Activated naive CD8-positive, alpha-beta T cell treated with anti-CD3 and anti-CD28 coated beads for 36 hours (primary cell): ENCODE measurements at places on chromosomes 7 and 10. TPM values are rescaled to one million over a fixed set of nuclear protein-coding genes. Genes with fewer than 3 reads are reported as not detected.
A peak's percentile ranks its signal among the peaks of the same experiment; 100 is the strongest.

- H3K36me3 ChIP-seq: no peaks in the 10 kb centered on the region
- DNase-seq: no peak
- H3K27ac ChIP-seq: no peak overlapping the region
- H3K4me1 ChIP-seq: peaks cover 15% of the 10 kb centered on the region
- no peak overlapping the region for H3K4me3 ChIP-seq
These were observed 430.1 kb upstream of the NPVF start for GRCh38 chr7:25658375-25658774.

DNA sequence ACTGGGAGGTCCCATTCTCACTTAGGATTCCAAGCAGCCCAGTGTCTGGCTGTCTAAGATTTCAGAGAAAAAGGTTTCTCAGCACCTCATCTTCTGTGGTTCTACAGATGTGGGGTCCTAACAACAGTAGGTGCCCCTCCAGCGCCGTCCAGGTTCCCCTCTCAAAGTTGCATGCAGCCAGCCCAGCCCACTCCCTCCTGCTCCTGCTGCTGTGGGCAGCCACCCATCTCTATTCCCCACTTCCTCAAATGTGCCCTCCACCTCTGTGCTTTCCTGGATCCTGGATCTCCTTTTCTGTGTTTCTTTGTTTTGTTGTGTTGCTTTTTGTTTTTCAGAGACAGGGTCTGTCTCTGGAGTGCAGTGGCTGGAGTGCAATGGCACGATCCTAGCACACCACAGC lies 13.3 kb upstream of the SLC18A3 start:
- no peak for DNase-seq
- H3K4me3 ChIP-seq: no peak overlapping the region
- no peaks in the 10 kb centered on the region for H3K36me3 ChIP-seq

DNA sequence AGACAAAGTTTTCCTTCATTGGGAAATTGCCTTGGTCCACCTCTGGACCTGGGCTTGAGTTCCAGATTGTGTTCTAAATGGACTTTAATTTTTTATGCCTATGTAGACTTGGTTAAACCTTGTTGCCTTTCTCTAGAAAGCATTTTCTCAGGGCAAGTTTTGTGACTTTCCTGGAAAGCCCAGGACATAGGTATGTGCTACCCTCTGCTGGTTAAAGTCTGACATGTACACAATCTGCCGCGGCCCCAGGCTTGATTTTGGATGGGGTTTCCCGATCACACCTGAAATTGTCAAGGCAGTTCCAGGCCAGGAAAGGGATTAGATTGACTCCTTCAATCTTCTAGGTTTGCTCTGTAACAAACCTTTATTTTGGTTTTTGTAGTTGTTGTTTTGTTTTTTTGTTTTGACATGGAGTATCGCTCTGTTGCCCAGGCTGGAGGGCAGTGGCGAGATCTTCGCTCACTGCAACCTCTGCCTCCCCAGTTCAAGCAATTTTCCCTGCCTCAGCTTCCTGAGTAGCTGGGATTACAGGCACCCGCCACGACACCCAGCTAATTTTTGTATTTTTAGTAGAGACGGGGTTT lies 14.1 kb upstream of the AKR1B10 start:
- H3K4me3 ChIP-seq: no peak overlapping the region
- H3K27ac ChIP-seq: no peak overlapping the region
- peak; percentile 22 for DNase-seq
- H3K4me1 ChIP-seq: peaks cover 11% of the 10 kb centered on the region

DNA sequence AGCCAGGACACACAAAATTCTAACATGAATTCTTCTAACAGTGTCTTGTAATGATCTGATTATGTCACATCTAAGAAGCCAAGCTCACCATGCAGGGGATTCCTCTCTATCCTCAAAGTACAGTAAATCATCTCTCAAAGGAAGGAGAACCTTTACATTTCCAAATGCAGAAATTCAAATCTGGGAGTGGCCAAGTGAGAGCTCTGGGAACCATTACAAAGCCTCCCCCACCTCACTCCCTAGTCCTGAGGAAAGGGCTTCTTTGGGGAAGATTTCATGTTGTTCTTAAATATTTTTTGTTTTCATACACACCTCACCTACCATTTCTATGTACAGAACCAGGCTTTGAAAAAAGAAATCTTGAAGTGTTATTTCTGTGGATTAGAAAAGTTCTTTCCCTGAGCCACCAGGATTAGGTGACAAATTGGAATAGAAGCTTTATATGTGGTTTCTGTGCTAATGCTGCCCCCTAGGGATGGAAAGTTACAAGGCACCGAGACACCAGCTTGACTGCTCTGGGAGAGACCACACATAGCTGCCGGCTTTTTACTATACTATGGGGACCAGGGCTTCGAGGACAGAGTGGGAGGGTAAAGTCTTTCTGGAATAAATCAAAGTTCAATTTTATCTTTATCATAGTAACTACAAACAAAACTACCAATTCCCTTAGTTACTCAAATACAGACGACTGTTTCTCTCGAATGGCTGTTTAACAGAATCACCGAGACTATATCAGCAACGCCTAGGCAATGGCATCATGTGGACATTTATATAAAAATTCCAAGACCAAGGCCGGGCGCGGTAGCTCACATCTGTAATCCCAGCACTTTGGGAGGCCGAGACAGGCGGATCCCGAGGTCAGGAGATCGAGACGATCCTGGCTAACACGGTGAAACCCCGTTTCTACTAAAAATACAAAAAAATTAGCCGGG lies 116.1 kb downstream of the RNF216 start:
- no peak overlapping the region for H3K27ac ChIP-seq
- no peak overlapping the region for H3K4me3 ChIP-seq
- DNase-seq: peak; percentile 46
- no peaks in the 10 kb centered on the region for H3K27me3 ChIP-seq
- peaks cover 11% of the 10 kb centered on the region for H3K36me3 ChIP-seq

DNA sequence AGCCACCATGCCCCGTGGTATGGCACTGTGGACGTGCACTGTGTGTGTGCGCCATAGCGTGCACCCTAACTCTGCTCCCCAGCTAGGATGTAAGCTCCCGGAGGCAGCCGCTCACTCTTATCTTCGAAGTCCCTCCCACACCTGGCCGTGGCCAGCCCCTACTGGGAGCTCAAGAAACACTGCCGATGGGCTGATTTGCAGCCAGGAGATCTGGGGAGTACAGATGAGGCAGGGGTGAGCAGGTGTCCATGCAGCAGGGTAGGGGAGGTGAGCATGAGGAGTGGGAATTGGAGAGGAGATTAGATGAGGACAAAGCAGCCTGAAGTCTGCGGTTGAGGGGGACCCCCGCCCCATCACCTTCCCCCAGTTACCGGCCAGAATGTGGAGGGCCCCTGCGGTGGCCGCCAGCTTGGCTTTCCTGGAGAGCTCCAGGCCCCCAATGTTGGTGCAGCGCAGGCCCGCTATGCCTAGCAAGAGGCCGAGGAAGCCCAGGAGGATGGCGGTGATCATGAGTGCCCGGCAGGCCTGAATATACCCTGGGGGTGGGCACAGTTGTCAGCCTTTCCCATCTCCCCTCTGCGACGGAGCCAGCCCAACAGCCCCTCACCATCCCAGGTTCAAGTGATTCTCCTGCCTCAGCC lies 3.6 kb downstream of the CLDN15 start:
- H3K27ac ChIP-seq: no peak overlapping the region
- H3K4me3 ChIP-seq: no peak overlapping the region
- no peak for DNase-seq
- peaks cover 2% of the 10 kb centered on the region for H3K36me3 ChIP-seq

- H3K36me3 ChIP-seq: no peaks in the 10 kb centered on the region
- no peak overlapping the region for H3K27ac ChIP-seq
- H3K4me3 ChIP-seq: no peak overlapping the region
- no peaks in the 10 kb centered on the region for H3K27me3 ChIP-seq
These were observed 335.3 kb downstream of the GFRA1 start for GRCh38 chr10:115937768-115938056.

- no peak for DNase-seq
- H3K4me3 ChIP-seq: no peak overlapping the region
- H3K4me1 ChIP-seq: no peaks in the 10 kb centered on the region
- no peak overlapping the region for H3K27ac ChIP-seq
- H3K27me3 ChIP-seq: no peaks in the 10 kb centered on the region
These were observed 15.0 kb upstream of the TFEC start for GRCh38 chr7:116045532-116045931.

- H3K36me3 ChIP-seq: no peaks in the 10 kb centered on the region
- H3K27me3 ChIP-seq: no peaks in the 10 kb centered on the region
- peak within 1 kb of the TSS; percentile 93 for H3K4me3 ChIP-seq
- no peak for DNase-seq
- peaks cover 16% of the 10 kb centered on the region for H3K4me1 ChIP-seq
- H3K27ac ChIP-seq: peak within 1 kb of the TSS; percentile 86
These were observed at the start of gene TTYH3 for GRCh38 chr7:2631946-2632732. TSS of gene TTYH3 (plus strand) at chr7:2631986. CDS start at chr7:2632156, 170 bp downstream.

DNA sequence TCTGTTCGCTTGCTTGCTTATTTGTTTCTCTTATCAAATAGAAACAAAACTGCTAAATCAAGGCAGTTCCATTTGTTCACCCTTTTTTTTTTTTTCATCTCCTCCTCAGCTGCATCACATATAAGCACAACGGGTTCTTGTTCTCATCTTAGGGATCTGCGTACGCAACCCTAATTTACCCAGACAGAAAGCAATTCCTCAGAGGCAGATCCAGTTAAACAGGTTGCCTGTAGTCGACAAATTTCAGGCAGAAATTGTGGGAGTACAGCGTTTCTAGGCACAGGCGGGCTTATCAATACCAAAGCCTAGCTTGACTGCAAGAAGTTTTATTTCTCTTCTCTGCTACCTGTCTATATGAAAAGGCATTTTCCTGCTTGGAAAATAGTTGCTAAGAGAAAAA lies 565.4 kb downstream of the NXPH1 start:
- no peaks in the 10 kb centered on the region for H3K36me3 ChIP-seq
- H3K4me3 ChIP-seq: no peak overlapping the region
- H3K27ac ChIP-seq: no peak overlapping the region
- no peaks in the 10 kb centered on the region for H3K4me1 ChIP-seq

DNA sequence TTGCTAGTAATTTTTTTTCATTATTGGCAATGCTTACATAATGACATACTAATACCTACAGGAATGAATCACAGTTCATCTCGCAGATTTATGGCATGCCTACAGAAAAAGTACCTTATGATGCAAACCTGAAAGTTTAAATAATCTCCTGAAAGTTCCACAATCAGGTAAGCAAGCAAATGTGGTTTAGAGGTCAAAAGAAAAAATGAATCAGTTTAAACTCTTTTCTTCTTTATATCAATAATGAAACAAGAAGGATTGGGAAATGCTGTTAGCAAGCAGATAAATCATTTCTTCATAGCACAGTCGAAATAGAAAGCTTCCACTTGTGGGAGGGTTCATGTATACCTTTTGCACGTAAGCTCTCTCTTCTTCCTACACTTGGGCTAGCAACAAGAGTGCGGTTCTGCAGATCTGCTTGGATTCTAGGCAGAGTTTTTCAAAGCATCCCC lies 53.7 kb upstream of the MTPN start:
- H3K36me3 ChIP-seq: peaks cover 12% of the 10 kb centered on the region
- H3K4me1 ChIP-seq: peaks cover 25% of the 10 kb centered on the region
- H3K27me3 ChIP-seq: no peaks in the 10 kb centered on the region
- no peak overlapping the region for H3K4me3 ChIP-seq

DNA sequence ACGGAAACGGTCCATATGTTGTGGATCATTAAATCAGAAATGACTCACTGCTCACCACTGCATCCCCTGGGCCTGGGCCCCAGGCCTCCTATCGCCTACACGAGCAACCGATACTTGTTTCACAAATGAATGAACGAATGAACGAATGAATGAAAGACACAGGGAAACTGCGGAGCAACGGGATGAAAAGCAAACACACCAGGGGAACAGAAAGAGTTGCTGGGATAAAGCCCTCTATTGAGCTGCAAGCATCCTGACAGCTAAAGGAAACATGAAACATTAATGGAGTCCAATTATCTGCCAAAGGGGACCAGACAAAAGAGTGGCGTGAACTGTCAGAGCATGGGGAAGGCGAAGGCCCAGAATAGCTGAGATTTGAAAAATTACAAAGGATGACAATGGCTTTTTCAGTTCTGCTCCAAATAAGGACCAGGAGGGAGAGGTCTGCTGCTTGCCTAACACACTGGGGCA lies 92.1 kb downstream of the GRB10 start:
- no peak for DNase-seq
- H3K36me3 ChIP-seq: no peaks in the 10 kb centered on the region
- H3K27me3 ChIP-seq: no peaks in the 10 kb centered on the region
- no peak overlapping the region for H3K27ac ChIP-seq

DNA sequence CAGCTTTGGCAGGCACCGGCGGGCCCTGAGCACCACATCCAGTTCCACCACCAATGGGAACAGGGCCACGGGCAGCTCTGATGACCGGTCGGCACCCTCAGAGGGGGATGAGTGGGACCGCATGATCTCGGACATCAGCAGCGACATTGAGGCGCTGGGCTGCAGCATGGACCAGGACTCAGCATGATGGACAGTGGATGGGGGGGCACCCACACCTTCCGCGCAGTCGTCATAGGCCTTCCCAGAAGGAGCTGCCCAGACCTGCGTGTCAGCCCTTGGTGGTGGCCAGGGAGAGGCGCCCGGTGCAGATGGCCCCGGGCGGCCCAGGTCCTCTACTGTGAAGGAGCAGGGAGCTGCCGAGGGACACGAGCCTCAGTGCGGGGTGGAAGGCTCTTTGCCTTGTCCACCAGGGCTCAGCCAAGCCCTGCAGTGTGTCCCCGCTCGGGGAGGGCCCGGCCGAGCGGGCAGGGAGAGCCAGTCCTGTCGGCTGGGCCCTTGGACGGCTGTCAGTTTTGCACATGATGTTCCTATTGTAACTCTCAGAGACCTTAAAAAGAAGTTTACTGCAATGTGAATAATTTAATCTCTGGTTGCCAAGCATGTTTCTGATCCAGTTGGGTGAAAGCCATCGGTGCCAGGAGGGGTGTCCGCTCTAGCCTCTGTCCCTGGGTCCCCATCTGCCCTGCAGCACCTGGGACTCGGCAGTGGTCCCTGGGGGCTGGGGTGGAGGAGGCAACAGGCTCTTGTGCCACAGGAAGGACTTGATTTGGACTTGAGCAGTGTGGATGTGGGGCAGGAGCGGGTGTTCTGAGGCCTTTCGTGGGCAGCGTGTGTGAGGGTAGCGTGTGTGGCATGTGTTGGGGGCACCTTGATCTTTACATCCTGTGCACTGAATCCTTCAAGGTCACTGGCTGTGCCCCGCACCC lies 12.6 kb downstream of the NACAD start:
- no peak overlapping the region for H3K4me3 ChIP-seq
- no peak overlapping the region for H3K27ac ChIP-seq
- no peak for DNase-seq
- H3K4me1 ChIP-seq: peaks cover 4% of the 10 kb centered on the region
- H3K27me3 ChIP-seq: no peaks in the 10 kb centered on the region

DNA sequence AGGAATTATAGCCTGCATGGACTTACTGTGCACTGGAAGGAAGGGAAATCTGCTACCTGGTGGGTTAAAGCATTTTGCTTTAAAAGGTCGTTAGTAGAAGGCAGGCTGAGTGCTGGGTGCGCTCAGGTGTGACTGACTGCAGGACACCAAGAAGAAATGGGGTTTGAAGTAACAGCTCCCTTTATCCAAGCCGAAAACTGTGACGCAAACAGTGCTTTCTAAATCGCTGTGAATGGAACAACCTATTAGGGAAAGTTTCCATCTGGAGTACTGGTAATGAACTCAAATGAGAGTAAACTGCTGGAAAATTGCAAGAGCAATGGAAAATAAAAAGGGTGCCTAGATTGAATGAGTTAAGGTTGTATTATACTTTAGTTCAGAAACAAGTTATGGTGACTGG lies 95.3 kb downstream of the CNNM2 start:
- H3K4me3 ChIP-seq: no peak overlapping the region
- no peak overlapping the region for H3K27ac ChIP-seq
- no peaks in the 10 kb centered on the region for H3K27me3 ChIP-seq
- H3K36me3 ChIP-seq: no peaks in the 10 kb centered on the region
- no peak for DNase-seq
- no peaks in the 10 kb centered on the region for H3K4me1 ChIP-seq

SLC13A1 gene
- not detected for total RNA-seq

TDRD1 gene
- total RNA-seq: 0.24 TPM

NYAP1 gene
- total RNA-seq: 0.34 TPM

TMEM26 gene
- total RNA-seq: not detected
